Heart left ventricle (tissue), 16 donors: ENCODE measurements at places on chromosomes 7 and 10. TPM values are rescaled to one million over a fixed set of nuclear protein-coding genes. Genes with fewer than 3 reads are reported as not detected.

PRSS37 gene
- not detected for polyA plus RNA-seq

FAS gene
- polyA plus RNA-seq: 3.2 TPM

DNA sequence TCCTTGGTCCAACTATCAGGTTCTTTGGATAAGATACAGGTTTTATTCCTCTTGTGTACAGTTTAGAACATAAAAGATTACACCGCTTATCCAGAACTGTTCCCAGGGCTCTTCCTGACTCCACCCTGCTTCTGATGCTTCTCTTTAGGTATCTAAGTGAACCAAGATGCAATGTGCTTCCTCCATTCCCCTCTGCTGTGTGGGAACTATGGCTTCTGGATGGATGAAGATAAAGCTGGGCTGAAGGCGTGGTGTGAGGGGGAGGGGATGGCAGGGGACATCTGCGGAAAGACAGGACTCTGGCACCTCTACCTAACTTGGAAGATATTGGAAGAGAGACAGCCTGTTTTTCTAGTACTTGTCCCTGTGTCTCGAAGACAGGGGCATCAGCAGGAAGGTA, 209.9 kb upstream of the TBX20 start:
- DNase-seq: no peak

- DNase-seq: no peak
Observed at GRCh38 chr10:71152043-71152442, 60.3 kb upstream of the UNC5B start.

DNA sequence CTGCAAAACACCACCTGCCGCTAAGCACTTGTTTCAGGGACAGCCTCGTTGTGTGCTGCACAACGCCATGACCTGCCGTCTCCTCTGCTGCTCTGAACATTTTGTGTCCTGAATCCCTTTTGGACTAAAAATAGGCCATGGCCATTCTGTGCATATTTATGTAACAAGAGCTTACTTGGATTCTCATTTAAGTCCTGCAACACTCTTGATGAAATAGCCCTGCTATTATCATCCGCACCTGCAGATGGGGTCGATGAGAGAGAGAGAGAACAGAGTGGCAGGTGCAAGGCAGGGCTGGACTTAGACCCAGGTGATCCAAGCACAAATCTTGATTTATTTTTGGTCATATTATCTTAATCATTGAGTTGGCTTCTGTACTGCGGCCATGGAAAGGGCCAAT, 121.2 kb upstream of the PRKCQ start:
- no peak for DNase-seq

DNA sequence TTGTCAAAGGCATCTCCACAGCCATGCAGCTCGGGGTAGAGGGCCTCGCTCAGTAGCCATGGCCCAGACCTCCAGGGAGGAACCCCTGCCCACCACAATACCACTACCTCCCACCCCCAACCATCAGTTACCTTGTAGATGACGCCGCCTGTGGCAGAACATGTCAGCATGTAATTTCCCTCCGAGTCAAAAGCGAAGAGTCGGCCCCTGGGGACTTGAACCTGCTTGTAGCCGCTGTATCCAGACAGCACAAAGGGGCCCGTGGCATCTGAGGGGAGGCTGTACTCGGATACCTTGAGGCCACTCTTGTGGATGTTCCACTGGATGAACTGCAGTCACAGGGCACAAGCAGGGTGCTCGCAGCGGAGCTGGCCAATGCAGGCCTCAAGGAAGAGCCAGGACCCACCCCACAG, 16.3 kb upstream of the CYREN start:
- no peak for DNase-seq
